HFFc6 (cell line): ENCODE measurements at places on chromosomes 2 and 18.

- DNase-seq = no peak
Observed at GRCh38 chr2:157780211-157780610, 95.9 kb downstream of the ACVR1 start.

GRCh38 chr2:47767880-47768609 lies 14.9 kb upstream of the MSH6 start:
- peak; percentile 12 for DNase-seq

- DNase-seq = peak; percentile 97
Observed at GRCh38 chr2:43086451-43087221, 139.8 kb downstream of the ZFP36L2 start.

DNA sequence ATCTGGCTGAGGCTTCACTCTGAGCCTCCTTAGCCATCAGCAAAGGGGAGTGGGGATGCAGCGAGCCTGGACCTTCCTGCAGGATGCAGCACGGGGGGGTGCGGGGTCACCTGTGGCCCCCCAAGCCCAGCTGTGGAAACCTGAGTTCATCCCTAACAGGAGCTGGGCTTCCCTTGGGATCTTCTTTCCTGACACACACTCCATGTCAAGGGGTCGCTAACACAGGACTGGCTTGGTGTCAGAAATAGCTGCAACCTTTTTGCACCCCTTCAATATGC lies 174.7 kb downstream of the RTP5 start:
- DNase-seq = no peak

- no peak for DNase-seq
Observed at GRCh38 chr2:45002686-45003085, 6.6 kb downstream of the SIX2 start.

GRCh38 chr18:57026316-57026715 lies 120.6 kb upstream of the BOD1L2 start:
- DNase-seq = no peak

DNA sequence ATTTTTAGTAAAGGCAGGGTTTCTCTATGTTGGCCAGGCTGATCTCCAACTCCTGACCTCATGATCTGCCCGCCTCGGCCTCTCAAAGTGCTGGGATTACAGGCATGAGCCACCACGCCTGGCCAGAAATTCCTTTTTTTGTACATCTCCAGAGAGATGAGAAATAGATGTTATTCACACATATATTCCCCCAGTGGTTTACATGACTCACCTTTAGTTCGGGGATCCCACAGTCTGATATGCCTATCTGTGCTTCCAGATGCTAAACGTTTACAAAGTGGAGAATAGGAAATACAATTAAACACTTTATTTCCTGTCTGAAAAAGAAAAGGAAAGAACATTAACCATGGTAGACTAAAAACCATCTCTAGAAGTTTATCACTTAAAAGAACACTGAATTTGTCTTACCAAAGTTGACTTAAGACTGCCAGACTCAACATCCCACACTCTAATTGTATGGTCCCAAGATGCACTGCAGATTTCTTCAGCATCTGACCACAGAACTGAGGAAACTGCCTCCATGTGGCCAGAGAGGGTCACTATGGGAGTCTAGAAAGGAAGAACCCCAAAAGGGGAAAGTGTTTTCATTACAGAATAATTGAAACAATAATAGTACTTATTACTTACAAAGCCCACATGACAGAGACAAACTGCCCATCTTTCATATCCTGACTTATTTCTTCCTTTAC lies 12.6 kb upstream of the ICA1L start:
- peak; percentile 56 for DNase-seq

GRCh38 chr2:237488901-237489860 lies 2.1 kb downstream of the MLPH start:
- DNase-seq = peak; percentile 45

- peak; percentile 64 for DNase-seq
Observed at GRCh38 chr2:174717273-174717672, 47.0 kb downstream of the CHRNA1 start.

GRCh38 chr18:30404422-30404821 lies 638.1 kb downstream of the DSC3 start:
- DNase-seq = no peak

GRCh38 chr2:21761361-21761760 lies 637.6 kb downstream of the TDRD15 start:
- no peak for DNase-seq

DNA sequence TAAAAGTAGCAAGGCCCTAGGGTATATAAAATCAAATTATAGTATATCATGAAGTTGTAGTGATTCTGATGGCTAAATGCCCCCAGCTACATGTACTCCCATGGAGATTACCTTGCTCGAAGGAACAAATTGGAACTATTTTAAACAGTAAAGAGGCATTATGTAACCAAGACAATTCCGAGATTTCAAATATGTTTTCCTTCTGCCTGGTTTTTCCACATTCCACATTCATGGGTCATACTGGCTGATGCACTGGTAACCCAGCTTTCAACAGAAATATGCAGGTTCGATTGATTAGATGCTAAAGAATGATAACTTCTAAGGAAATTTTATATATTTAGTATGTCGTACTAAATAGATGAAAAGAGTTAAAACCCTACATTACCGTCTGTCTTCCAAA lies 62.3 kb upstream of the MGAT4A start:
- no peak for DNase-seq

GRCh38 chr2:120966510-120967254 lies 231.0 kb downstream of the GLI2 start:
- DNase-seq = no peak

DNA sequence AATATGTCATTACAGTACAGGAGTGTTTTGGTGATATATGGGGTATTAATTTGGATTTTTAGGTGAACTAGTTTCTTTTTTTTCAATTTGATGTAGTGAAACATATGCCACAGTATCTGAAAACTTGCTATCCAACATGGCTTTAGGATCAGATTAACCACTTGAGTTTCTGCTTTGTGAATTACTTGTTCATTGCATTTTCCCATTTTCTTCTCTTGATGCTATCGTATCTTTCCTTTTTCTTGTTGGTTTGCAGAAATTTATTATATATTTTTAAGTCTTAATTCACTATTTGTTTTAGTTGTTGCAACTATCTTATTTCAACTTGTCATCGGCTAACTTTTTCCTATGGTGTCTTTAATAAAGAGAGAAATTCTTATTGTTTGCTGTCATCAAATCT lies 8.8 kb downstream of the IL36A start:
- DNase-seq = no peak

GRCh38 chr2:174059178-174059883 lies 94.2 kb upstream of the SP3 start:
- DNase-seq = peak; percentile 89

GRCh38 chr2:71466301-71467179 lies 13.2 kb downstream of the DYSF start:
- no peak for DNase-seq

DNA sequence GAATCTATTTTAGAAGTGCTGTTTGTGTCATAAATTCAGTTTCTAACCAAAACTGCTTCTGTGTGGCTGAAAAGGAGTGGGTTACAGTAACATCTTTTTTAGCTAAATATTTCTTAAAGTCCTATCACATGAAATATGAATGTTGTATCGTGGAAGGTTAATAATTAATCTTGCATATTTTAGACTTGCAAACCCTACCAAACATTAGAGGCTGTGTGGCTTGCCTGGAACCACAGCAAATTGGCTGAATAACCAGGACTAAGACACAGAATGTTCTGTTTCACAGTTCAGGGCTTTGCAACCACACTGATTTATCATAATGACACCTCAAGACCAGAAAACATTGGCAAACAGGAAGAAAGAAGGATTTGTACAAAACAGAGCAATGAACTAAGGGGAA lies 208.9 kb upstream of the CNTNAP5 start:
- DNase-seq = no peak
